ENCODE measurements at places on chromosomes 3 and 15. TPM values are rescaled to one million over a fixed set of nuclear protein-coding genes. Genes with fewer than 3 reads are reported as not detected.

Gene TMEM158
- not detected for total RNA-seq

Gene SPSB4
- not detected for total RNA-seq

Gene P2RY1
- 0.05 TPM for total RNA-seq

Gene DNAJC17
- 37.8 TPM for total RNA-seq

Gene IFT80
- 22.8 TPM for total RNA-seq

Gene CPNE4
- total RNA-seq = not detected

All from activated CD4-positive, alpha-beta memory T cell treated with anti-CD3 and anti-CD28 coated beads, Interleukin-2, amount 10 ng/mL, durations not matched to agents 7 days and 5 days (primary cell).